Right renal pelvis (tissue), 4 donors: ENCODE measurements at places on chromosomes 4 and X. TPM values are rescaled to one million over a fixed set of nuclear protein-coding genes. Genes with fewer than 3 reads are reported as not detected.

The BEX5 gene
- 16.1 TPM for polyA plus RNA-seq

The ALAS2 gene
- polyA plus RNA-seq: 9.6 TPM

The ERVMER34-1 gene
- 4.0 TPM for polyA plus RNA-seq

The BANK1 gene
- polyA plus RNA-seq: 3.7 TPM

The F8A1 gene
- polyA plus RNA-seq: 15.5 TPM

The SSX4 gene
- polyA plus RNA-seq: not detected

The BMX gene
- 0.67 TPM for polyA plus RNA-seq

The KIAA1210 gene
- 2.3 TPM for polyA plus RNA-seq

The TEX13D gene
- not detected for polyA plus RNA-seq

The GABRG1 gene
- 0.20 TPM for polyA plus RNA-seq

The SMIM31 gene
- polyA plus RNA-seq: 0.41 TPM

The AWAT2 gene
- not detected for polyA plus RNA-seq

The PCDH7 gene
- polyA plus RNA-seq: 19.2 TPM

DNA sequence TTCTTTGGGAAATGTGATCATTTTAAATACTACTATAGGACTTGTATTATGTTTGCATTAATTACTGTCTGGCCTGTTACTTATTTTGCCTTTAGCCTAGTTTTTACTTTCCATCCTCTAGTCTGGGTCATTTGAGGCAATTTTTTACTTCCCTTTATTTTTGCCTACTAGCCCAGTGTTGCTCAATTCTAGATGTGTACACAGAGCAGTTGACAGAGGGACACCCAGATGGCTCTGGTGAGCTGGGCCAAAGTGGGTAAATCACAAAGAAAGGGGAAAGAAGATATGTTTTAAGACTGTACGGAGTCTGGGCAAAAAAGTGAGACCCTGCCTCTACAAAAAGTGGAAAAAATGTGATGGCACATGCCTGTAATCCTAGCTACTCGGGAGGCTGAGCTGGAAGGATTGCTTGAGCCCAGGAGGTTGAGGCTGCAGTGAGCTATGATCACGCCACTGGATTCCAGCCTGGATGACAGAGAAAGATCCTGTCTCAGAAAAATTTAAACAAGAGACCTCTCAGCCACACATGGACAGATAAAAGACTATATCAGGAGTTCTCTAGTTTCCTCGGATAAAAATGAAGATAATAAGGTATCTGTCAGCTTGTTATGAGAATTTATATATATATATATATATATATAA lies 35.7 kb downstream of the APOO start:
- DNase-seq: no peak

GRCh38 chr4:86876894-86877685 lies 15.1 kb downstream of the C4orf36 start:
- DNase-seq: no peak

- DNase-seq: no peak
These were observed 228.5 kb downstream of the PTTG2 start for GRCh38 chr4:38188631-38189101.

- DNase-seq: no peak
These were observed 40.0 kb downstream of the CDS1 start for GRCh38 chr4:84622959-84623358.

DNA sequence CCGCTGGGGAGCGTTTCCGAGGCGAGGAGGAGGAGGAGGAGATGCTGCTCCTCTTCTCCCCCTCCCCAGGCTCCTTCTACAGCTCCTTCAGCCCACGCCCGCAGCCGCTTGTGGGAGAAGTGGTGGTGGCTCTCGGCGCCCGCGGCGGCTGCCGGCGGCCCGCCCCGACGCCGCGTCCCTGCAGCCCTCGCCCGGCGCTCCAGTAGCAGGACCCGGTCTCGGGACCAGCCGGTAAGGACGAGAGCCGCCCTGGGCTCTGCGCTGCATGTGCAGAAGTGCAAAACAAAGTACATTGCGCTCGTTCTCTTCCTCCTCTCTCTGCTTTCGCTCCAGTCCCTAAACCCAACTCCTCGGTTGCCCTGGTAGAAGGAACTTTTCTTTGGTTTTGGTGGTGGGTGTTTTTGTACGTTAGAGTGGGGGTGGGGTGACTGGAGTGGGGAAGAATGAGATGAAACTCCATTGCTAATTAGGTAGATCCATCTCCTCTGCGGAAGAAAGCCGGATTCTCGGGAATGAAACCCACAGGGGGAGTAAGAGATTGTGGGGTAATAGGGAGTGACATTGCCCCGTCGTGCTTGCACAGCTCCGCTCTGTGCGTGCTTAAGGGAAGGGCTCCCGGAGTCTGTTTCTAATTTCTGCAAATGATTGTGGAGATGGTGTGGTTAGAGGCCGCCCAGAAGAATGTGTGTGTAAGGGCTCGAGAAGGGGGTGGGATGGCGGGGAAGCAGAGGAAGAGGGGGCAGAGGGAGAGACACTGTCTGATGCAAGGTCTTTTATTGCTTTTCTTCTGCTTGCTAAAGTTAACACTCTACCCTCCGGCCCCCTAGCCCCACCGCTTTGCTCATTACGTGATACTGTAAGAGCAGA lies 677 bp downstream of the PTPN13 start:
- DNase-seq: peak; percentile 48

DNA sequence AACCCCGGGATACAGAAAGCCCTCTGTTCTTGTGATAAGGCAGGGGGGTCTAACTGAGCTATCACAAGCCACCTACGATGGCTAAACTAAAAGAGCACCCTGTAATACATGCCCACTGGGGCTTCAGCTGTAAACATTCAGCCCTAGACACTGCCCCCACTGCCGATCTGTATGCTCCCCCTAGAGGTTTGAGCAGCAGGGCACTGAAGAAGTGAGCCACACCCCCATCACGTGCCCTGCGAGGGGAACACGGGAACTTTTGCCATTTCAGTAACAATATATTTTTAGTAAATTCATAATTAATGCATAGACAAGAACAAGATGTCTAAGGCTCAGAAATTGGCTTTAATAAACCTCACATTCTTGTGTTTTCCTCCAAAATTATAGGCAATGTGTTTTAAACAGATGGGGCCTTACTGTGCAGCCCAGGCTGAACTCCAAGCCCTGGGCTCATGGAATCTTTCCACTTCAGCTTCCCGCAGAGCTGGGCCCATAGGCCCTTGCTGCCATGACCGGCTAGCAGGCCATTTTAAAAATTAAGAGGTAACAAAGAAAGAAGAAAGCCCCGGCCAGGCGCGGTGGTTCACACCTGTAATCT lies 235.3 kb upstream of the SFRP2 start:
- DNase-seq: no peak

- DNase-seq: no peak
These were observed 401.8 kb downstream of the PABPC4L start for GRCh38 chr4:133799717-133800315.

DNA sequence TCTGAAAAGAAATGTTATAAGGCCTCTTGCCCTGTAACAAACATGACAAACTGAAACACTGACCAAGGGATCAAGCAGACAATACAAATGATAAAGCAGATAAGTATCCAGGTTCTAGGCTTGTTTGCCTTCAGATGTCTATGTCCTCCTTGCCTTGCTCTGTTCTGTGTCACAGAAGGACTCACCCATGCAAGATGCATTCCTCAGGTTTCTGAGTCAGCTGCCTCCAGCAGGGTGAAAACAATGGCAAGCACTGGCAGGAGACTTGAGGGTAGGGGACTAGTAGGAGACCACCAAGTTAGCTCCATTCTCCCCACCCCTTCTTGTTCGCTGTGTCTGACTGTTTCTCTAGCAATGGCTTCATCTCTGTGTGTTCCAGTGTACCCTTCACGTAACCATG lies 76.6 kb upstream of the CXXC4 start:
- DNase-seq: no peak

- no peak for DNase-seq
These were observed 1212.2 kb upstream of the TENM3 start for GRCh38 chr4:181030961-181031360.

DNA sequence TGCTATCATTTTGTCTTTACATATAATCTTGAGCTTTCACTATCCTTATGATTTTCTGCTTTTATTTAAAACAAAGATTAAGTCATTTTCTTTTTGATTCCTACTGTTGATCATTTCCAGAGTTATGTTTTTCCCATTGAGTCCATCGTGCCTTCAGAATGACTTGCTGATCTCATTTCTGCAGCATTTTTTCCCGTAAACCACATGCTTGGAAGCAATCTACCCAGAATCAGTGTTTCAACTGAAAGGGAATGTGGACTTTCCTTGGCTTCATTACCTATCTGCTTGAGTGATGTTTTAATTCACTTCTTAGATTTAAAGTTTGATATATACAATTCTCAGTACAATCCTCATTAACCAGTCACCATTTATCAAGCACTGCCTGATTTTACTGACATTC lies 192.4 kb upstream of the FSTL5 start:
- no peak for DNase-seq

GRCh38 chr4:1523907-1524636 lies 117.8 kb upstream of the NKX1-1 start:
- DNase-seq: no peak

- DNase-seq: no peak
These were observed 248.5 kb downstream of the ENOX2 start for GRCh38 chrX:130654409-130654950.

DNA sequence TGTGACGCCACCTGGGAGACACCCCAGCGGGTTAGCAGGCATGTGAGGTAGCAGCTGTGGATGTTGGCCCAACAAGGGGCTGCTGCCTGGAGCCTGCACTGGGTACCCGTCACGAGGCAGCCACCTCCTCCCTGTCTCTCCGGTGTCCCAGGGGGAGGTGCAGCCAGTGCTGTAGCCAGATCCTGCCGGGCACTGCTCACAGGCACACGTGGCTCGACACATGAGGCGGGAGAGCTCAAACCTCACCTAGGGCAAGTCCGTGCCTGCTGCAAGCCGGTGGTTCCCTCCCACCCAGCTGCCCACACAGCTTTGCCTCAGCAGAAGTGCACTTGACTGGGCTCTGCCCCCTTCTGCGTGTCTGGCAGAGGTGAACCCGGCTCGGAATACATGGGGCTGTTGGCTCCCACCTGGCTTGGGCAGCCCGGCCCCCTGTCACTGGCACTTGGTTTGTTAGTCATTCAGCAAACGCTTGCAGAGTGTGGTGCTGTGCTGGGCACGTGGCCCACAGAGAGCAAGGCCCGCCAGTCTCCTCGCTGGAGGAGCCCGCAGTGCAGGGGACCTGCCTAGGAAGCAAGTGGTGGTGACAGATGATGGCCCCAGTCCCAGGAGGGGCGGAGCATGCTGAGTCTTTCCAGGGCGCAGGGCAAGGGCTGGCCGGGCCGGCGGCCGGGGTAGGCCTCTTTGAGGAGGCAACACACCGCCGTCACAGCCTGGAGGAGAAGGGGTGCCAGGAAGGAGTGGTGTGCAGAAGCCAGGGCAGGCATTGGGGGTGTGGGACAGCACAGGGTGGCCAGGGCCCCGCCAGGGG lies 10.1 kb upstream of the SH3TC1 start:
- DNase-seq: no peak

- no peak for DNase-seq
These were observed 163.3 kb upstream of the SPRY1 start for GRCh38 chr4:123233136-123233768.

DNA sequence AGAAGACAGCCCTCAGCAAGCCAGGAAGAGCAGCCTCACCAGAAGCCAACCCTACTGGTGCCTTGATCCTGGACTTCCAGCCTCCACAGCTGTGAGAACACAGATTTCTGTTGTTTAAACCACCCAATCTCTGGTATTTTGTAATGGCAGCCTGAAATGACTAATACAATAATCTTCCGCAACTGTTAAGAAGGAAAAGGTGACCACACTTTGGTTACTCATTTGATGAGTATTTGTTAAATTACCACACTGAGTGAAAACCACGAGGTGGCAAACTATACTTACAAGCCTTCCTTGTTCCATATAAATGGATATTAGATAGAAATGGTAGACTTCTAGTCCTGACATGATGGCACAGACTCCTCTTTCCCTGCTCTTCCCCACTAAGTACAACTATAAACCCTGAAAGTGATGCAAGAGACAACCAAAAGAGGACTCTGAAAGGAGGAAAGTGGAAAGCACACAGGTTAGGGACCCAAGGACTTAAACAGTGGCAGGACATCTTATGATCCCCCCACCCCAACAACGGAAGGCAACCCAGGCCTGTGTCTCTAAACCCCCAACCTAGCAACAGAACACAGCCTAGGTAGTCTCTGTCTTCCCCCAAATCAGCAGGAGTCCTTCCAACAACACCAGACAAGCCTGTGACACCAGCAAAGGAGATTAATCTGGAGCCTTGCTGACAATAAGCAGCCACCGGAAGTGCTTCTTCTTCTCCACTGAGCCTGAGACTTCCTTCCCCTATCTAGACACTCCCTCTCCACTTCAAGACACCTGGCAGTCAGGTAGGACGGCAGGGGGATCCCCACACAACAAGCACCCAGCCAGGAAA lies 12.3 kb downstream of the ZNF182 start:
- DNase-seq: no peak

DNA sequence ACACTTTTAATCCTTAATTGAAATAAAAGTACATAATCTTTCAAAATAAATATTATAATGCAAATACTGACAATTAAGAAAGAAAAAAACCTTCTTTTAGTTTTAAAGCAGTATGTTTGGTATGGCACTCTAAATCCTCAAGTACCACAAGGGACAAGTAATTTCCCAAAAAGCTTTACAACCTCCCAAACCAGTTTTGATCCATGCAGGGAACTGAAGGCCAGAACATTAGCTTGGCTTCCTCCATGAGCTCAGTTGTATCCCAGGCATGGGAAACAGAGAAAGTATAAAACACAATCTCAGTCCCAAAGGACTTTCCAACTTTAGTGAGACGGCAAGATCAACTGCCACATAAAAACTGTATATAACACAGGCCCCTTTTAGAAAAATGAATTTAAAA lies 82.2 kb downstream of the ZNF330 start:
- no peak for DNase-seq

DNA sequence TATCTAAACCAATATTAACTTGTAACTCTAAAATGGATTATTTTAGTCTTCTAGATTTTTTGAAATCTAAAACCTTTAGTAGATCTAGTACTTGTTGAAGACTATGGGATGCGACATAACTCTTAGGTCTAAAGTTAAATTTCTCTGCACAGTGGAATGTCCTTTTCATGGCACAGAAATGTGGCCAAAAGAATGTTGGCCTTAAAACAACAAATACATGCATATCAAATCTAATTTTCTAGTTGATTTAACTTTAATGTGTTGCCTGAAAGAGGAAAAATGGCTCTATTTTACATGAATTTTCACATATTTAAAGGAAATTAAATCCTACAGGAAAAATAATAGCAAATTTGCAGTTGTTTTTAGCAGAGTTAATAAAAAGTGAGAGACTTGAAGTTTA lies 30.3 kb downstream of the NFKB1 start:
- no peak for DNase-seq

GRCh38 chr4:6474053-6474568 lies 1.7 kb upstream of the PPP2R2C start:
- DNase-seq: no peak
